ENCODE measurements at places on chromosomes 16 and 17.

- peak overlapping the region; percentile 16 for H3K27ac ChIP-seq
- peaks cover 3% of the 10 kb centered on the region for H3K36me3 ChIP-seq
- no peak overlapping the region for H3K4me3 ChIP-seq
- H3K4me1 ChIP-seq, result peaks cover 38% of the 10 kb centered on the region
Observed at GRCh38 chr16:81505011-81505661, 60.5 kb downstream of the CMIP start.

- peak overlapping the region; percentile 87 for H3K27ac ChIP-seq
- no peak overlapping the region for H3K4me3 ChIP-seq
- no peaks in the 10 kb centered on the region for H3K27me3 ChIP-seq
- no peaks in the 10 kb centered on the region for H3K36me3 ChIP-seq
- peaks cover 45% of the 10 kb centered on the region for H3K4me1 ChIP-seq
- no peak for DNase-seq
Observed at GRCh38 chr17:77779711-77780539, 178.6 kb upstream of the TNRC6C start.

DNA sequence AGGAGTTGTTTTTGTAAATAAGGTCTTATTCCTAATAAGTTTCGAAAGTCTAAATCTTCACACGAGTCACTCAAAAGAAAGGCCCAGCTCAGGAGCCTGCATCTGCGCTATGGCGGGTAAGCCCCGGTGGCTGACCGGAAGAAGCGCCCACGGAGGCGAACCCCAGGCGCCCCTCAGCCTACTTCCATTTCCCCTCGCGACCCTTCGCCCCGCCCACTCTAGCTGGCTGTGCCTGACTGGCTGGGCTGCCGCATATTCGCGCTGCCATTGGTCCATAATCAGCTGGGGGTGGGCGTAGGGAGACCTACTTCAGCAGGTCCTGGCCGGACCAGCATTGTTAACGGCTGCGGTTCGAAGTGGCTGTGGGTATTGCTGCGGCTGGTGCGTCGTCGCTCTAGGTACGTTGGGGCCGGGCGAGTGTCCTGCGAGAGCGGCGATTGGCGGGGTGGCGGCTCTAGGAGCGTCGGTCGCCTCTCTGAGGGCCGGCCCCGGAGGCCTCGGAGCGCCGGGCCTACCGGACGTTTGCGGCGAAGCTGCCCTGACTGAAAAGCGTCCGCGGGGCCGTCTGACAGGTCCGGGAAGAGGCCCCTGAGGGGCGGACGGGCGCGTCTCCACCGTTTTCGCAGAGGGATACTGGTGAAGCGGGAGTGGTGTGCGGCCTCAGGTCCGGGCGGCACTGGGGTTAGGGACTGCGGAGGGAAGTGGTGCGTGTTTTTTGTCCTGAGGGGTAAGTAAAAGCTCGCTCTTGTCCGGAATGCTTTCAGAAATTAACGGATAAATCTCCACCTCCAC is at the start of gene ATF7IP2:
Gene ATF7IP2 (plus strand): TSS at position 337 of the 792 bp plus-strand sequence. CDS start 44,560 bp downstream, outside the sequence.
- no peaks in the 10 kb centered on the region for H3K27me3 ChIP-seq
- peak within 1 kb of the TSS; percentile 67 for H3K27ac ChIP-seq
- H3K4me1 ChIP-seq, result peaks cover 3% of the 10 kb centered on the region
- H3K36me3 ChIP-seq, result no peaks in the 10 kb centered on the region
- H3K4me3 ChIP-seq, result peak within 1 kb of the TSS; percentile 69

DNA sequence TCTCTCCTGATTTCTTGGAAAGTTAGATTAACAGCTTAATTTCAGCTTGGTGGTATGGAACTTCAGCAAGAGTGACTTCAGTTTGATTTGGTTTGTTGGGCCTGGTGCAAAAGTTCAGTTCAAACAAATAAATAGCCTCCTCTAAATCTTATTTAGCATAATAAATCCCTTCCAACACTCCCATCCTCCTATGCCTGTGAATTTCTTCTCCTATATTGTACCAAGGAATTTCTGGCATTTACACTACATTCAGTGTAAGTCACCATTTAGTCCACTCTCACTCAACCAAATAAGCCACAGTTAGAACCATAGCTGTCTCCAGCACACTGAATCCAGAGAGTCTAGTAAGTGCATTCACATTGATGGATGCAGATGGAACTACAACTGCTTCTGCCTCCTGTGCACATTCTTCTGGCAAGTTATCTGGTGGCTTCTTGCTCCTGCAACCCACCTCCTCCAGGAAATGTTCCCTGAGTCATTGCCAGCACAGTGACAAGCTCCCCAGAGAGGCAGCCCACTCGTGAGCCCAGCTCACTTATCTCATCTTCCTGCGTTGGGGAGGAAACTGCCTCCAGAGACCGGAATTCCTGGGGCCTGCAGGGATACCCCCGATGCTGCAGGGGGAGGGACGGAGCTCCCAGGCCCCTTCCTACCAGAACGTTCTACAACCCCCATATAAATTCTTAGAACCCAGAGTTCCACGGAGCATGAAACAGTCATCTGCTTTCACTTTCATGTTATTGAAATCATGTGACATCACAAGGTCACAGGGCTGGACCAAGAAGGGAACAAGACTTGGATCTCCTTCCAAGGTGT is 318.3 kb downstream of the PHKB start:
- peak; percentile 21 for DNase-seq
- no peaks in the 10 kb centered on the region for H3K36me3 ChIP-seq
- H3K4me3 ChIP-seq, result no peak overlapping the region

GRCh38 chr17:44005527-44006271 is 1.3 kb downstream of the NAGS start:
- DNase-seq, result no peak
- peaks cover 17% of the 10 kb centered on the region for H3K36me3 ChIP-seq
- peaks cover 65% of the 10 kb centered on the region for H3K27me3 ChIP-seq
- no peak overlapping the region for H3K27ac ChIP-seq

DNA sequence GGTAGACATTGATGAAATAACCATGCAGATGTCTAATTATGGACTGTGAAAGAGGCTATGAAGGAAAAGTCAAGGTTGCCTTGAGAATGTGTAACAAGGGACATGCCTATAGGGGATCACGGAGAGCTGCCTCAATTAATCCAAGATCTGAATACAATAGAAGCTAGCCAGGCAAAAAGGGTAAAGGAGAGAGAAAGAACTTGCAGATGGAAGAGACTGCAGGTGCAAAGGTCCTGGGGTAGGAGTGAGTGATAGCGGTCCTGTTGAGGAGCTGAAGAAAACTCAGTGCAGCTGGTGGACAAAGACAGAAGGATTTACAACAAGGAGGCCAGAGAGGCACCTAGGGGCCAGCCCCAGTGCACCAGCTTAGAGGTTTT is 15.9 kb upstream of the TNS4 start:
- DNase-seq, result no peak
- no peaks in the 10 kb centered on the region for H3K4me1 ChIP-seq
- H3K4me3 ChIP-seq, result no peak overlapping the region
- no peak overlapping the region for H3K27ac ChIP-seq
- no peaks in the 10 kb centered on the region for H3K36me3 ChIP-seq

GRCh38 chr17:45964634-45965033 is 34.4 kb upstream of the STH start:
- no peak for DNase-seq
- no peaks in the 10 kb centered on the region for H3K27me3 ChIP-seq
- H3K27ac ChIP-seq, result no peak overlapping the region
- no peak overlapping the region for H3K4me3 ChIP-seq
- no peaks in the 10 kb centered on the region for H3K4me1 ChIP-seq

GRCh38 chr17:10357768-10358167 is 15.0 kb downstream of the MYH13 start:
- H3K36me3 ChIP-seq, result no peaks in the 10 kb centered on the region
- no peaks in the 10 kb centered on the region for H3K4me1 ChIP-seq
- no peak overlapping the region for H3K27ac ChIP-seq
- H3K27me3 ChIP-seq, result no peaks in the 10 kb centered on the region

DNA sequence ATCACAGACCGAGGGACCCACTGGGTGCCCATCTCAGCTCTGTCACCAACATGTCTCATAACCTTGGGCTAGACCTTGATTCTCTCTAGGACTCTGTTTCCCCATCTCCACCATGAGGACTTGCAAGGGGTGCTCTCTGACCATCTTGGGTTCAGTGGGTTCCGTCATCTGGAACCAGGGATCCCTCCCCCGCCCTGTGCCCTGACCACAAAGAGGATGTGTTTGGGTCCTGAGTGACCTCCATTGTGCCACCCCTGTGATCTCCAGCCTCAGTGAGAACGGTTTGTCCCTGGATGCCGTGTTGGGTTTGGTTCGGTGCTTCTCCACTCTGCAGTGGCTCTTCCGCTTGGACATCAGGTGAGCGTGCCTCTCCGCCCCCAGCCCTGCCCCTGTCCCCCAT is 49.1 kb upstream of the CPNE2 start:
- H3K27ac ChIP-seq, result no peak overlapping the region
- H3K36me3 ChIP-seq, result no peaks in the 10 kb centered on the region
- H3K27me3 ChIP-seq, result no peaks in the 10 kb centered on the region
- peaks cover 16% of the 10 kb centered on the region for H3K4me1 ChIP-seq

DNA sequence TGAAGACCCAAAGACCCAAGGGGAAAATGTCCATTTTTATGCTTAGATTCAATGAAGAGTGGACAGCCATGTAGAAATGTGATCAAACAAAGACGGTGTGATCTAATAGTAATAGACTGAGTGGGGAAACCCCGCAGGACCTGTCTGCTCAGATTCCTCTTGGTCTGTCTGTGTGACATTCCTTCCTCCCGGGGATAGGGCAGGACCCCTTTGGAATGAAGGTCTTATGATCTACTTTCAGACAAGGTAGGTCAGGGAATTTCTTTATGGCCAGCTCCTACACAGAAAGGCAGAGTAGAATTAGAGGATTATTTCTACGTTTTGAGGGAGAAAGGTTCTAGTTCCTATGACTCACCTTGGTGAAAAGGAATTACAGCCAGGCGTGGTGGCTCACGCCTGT is 267.6 kb downstream of the STX8 start:
- H3K4me3 ChIP-seq, result no peak overlapping the region
- H3K27ac ChIP-seq, result no peak overlapping the region
- no peaks in the 10 kb centered on the region for H3K36me3 ChIP-seq
- no peaks in the 10 kb centered on the region for H3K27me3 ChIP-seq
- no peak for DNase-seq

DNA sequence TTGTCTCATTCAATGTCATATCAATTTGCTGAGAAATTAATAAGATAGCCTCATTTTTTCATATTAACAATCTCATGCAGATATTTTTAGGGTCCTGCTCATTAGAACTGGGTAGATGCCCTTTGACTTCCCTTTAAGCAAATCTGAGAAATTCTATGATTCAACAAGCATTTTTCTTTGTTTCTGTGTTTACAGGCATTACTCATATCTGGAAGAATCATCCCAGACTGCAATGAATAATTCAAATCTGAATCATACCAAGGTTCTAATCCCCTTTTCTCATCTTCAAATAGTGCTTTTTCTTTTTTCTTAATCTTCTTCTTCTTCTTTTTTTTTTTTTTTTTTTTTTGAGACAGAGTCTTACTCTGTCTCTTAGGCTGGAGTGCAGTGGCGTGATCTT is 69.2 kb upstream of the KIFC3 start:
- peaks cover 3% of the 10 kb centered on the region for H3K27me3 ChIP-seq
- H3K27ac ChIP-seq, result no peak overlapping the region
- H3K36me3 ChIP-seq, result no peaks in the 10 kb centered on the region
- H3K4me1 ChIP-seq, result no peaks in the 10 kb centered on the region
- no peak overlapping the region for H3K4me3 ChIP-seq

DNA sequence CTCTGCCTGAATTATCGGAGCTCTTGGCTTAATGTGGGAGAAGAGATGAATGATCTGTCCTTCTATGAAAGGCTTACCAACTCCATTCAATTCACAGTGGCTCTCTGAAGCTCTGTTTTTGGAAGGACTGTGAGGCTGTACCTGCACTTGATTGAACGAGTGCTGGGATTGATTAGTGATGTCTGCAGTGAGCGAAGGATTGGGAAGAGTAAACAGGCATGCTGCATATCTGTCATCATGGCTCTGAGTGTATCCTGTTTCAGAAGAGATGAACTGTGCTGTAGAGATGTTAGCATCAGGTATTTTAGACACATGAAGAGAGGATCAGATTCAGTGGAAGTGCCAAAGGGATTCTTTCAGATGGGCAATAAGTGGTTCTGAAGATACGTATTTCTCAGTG is 564.0 kb downstream of the MAF start:
- no peak for DNase-seq
- no peak overlapping the region for H3K4me3 ChIP-seq
- H3K27ac ChIP-seq, result no peak overlapping the region
- H3K36me3 ChIP-seq, result no peaks in the 10 kb centered on the region

DNA sequence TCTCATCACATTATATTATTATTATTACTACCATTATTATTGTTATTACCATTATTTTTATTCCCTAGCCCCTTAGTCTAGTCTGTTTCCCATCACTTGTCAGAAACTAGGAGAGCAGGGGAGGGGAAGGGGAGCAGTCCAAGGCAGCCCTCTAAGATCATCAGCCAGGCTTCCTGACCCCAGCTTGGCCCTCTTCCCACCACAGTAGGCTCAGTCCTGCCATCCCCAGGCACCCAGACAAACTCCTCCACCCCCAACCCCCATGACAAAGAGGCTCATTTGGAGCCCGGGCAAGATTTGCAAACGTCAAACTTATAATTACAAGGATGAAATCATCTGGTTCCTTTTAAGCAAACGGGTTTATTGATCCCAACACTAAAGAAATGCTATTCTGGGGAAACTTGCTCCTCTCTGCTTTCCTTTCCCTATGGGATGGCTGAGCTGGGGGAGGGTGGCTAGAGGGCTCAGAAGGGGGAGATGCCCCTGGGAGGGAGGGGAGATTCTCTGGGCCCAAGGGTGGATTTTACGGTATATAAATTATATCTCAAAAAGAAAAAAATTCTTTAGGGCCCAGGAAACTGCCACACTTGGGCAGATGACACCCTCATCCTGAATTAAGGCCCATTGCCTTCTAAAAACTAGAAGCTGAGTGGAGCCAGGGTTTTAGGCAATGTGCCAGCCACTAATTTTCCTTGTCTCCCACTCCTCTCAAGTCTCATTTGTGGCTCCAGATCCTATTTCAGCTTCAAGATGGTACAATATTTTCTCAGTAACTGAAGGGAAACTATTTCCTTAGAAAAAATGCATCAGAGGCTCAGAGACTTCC is 4.4 kb upstream of the CBFB start:
- no peak overlapping the region for H3K27ac ChIP-seq
- no peak for DNase-seq
- H3K4me1 ChIP-seq, result peaks cover 6% of the 10 kb centered on the region
- no peaks in the 10 kb centered on the region for H3K36me3 ChIP-seq
- no peak overlapping the region for H3K4me3 ChIP-seq

DNA sequence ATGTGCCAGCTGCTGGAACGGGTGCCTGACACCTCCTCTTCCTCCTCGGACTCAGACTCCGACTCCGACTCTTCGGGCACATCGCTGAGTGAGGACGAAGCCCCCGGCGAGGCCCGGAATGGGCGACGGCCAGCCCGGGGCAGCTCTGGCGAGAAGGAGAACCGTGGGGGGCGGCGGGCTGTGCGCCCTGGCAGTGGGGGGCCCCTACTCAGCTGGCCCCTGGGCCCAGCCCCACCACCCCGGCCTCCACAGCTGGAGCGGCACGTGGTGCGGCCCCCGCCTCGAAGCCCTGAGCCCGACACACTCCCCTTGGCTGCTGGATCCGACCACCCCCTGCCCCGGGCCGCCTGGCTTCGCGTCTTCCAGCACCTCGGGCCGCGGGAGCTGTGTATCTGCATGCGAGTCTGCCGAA is 6.8 kb downstream of the FBXL19 start:
- H3K4me1 ChIP-seq, result peaks cover 21% of the 10 kb centered on the region
- no peak overlapping the region for H3K4me3 ChIP-seq
- no peak overlapping the region for H3K27ac ChIP-seq
- no peaks in the 10 kb centered on the region for H3K27me3 ChIP-seq

All from spinal cord (tissue), 10 donors.